ENCODE measurements at places on chromosomes 13 and 19. TPM values are rescaled to one million over a fixed set of nuclear protein-coding genes. Genes with fewer than 3 reads are reported as not detected.

Gene BST2
- total RNA-seq: 13.6 TPM

Gene TNFSF11
- 1.6 TPM for total RNA-seq

Gene ZNF428
- 38.6 TPM for total RNA-seq

Gene GPR108
- 36.8 TPM for total RNA-seq

Gene SYNGR4
- total RNA-seq: not detected

Gene ATP4A
- not detected for total RNA-seq

Gene CLDN10
- total RNA-seq: not detected

Gene ZNF723
- total RNA-seq: not detected

Gene HIPK4
- total RNA-seq: not detected

Gene KLK15
- total RNA-seq: not detected

Gene CALR3
- not detected for total RNA-seq

Gene GSX1
- not detected for total RNA-seq

Gene VSTM2B
- total RNA-seq: not detected

Gene SMAD9
- total RNA-seq: 7.1 TPM

Gene MOB3A
- total RNA-seq: 31.0 TPM

Gene LAIR2
- total RNA-seq: not detected

Gene ZNF845
- total RNA-seq: 2.7 TPM

Gene CD209
- total RNA-seq: not detected

Gene ATCAY
- not detected for total RNA-seq

Gene TUBA3C
- total RNA-seq: not detected

Gene CLEC11A
- total RNA-seq: 288 TPM

Gene EPSTI1
- 12.6 TPM for total RNA-seq

Gene ZNF571
- 3.6 TPM for total RNA-seq

Gene CSNK1G2
- total RNA-seq: 39.0 TPM

Gene FFAR2
- total RNA-seq: not detected

Gene OR10H3
- total RNA-seq: not detected

Gene WDR62
- total RNA-seq: 0.69 TPM

Gene KEAP1
- total RNA-seq: 86.3 TPM

Gene KLK3
- not detected for total RNA-seq

Gene MEX3D
- 28.2 TPM for total RNA-seq
